Endodermal cell (in vitro differentiated cells): ENCODE measurements at places on chromosomes 5 and 9. TPM values are rescaled to one million over a fixed set of nuclear protein-coding genes. Genes with fewer than 3 reads are reported as not detected.

The ZCCHC10 gene
- 35.1 and 36.1 TPM in 2 replicates for total RNA-seq

The RPP25L gene
- 22.4 to 23.7 TPM (median 23.0 TPM) in 3 replicates for total RNA-seq

The SPATA31E1 gene
- not detected in 3 replicates for total RNA-seq

GRCh38 chr5:57695706-57696388 is 213.2 kb upstream of the ACTBL2 start:
- H3K27ac ChIP-seq: peak overlapping the region; percentile 45
- no peaks in the 10 kb centered on the region for H3K27me3 ChIP-seq
- H3K36me3 ChIP-seq: no peaks in the 10 kb centered on the region
- no peak for DNase-seq
